ENCODE measurements at places on chromosomes 12 and 14. TPM values are rescaled to one million over a fixed set of nuclear protein-coding genes. Genes with fewer than 3 reads are reported as not detected.

DNA sequence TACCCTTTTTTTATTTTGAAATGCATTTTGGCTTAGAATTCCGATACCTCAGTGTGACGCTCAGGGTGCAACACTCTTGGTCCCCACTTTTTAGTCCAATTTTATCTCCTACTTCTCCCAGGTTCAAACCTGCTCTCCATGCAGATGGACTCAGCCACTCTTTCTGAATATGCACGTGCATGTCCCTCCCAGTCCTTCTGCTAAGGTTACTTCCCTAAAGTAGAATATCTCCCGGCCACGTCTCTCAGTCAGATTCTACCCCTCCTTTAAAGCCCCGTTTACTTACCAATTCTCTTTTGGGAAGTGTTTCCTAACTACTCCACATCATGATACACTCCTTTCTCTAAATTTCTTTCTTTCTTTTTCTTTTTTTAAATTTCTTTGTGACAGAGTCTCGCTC is 15.5 kb upstream of the PARP11 start:
- DNase-seq: no peak

The TCHP gene
- 9.8 TPM for total RNA-seq

GRCh38 chr12:70120970-70121369 is 122.3 kb upstream of the CNOT2 start:
- DNase-seq: no peak

DNA sequence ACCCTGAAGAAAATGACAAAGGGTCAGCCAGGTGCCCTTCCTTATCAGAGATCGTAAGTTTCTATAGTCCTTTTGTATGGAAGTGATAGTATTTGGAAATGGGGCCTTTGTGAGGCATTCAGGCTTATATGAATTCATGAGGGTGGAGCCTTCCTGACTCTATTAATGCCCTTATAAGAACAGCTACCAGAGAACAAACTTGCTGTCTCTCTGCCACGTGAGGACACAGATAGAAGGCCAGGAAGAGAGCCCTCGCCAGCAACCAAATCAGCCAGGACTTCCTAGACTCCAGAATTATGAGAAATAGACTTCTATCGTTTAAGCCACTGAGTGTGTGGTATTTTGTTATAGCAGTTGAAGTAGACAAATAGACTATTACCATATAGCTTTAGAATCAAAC is 36.7 kb downstream of the TRMT5 start:
- DNase-seq: no peak

GRCh38 chr12:69884386-69884785 is 59.4 kb downstream of the MYRFL start:
- DNase-seq: no peak

The SOCS2 gene
- total RNA-seq: 66.3 TPM

GRCh38 chr14:100771121-100771800 is 44.6 kb downstream of the DLK1 start:
- DNase-seq: no peak

Measured in liver (tissue), 10 donors.